ENCODE measurements at places on chromosomes 4 and X.

- DNase-seq = no peak
These were observed 85.9 kb downstream of the PRKX start for GRCh38 chrX:3627594-3627993.

- no peak for DNase-seq
These were observed 482.8 kb upstream of the HTR2C start for GRCh38 chrX:114101081-114101480.

- no peak for DNase-seq
These were observed 48.4 kb downstream of the ARFIP1 start for GRCh38 chr4:152828122-152828521.

GRCh38 chr4:169249214-169249973 is 21.4 kb downstream of the SH3RF1 start:
- DNase-seq = no peak

DNA sequence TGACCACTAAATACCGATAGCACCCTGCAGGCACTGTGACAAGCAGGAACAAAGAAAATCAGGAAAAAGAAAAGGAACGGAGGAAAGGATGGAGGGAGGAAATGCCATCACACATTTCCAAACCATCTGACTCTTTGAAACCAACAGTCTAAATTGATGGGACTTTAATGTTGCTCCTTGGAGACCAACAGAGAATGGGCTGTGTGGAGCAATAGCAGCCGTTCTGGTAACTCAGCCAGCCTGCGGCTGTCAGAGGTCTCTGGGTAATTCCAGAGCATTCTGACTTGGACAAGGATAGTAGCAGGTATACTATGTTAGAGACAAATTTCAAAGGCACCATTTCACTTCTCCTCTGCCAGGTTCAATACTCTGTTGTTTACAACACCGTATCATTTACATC is 18.0 kb downstream of the PARM1 start:
- DNase-seq = no peak

- no peak for DNase-seq
These were observed 586.9 kb downstream of the TMA16 start for GRCh38 chr4:164081371-164081770.
